ENCODE measurements at places on chromosomes 3 and 15.

DNA sequence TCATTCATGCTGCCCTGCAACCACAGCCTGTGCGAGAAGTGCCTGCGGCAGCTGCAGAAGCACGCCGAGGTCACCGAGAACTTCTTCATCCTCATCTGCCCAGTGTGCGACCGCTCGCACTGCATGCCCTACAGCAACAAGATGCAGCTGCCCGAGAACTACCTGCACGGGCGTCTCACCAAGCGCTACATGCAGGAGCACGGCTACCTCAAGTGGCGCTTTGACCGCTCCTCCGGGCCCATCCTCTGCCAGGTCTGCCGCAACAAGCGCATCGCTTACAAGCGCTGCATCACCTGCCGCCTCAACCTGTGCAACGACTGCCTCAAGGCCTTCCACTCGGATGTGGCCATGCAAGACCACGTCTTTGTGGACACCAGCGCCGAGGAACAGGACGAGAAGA is 4.7 kb downstream of the TRIM42 start:
- no peak for DNase-seq

- no peak for DNase-seq
These were observed 903.1 kb downstream of the NSUN3 start for GRCh38 chr3:94965867-94966475.

DNA sequence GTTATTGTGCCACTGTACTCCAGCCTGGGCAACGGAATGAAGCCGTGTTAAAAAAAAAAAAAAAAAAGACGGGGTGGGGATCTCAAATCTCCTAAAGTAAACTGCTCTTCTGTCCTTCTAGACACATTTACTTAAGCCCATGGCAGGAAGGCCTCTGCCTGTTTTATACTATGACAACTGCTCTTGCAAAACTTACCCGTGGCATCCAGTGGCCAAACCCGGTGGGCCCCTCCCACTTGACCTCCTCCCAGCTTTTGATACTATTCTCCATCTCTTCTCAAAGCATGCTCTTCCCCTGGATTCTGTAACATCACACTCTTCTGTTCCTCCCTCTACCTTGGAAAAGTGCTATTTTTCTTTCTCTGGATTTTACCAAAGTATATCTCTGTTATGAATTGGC is 112.2 kb downstream of the RFTN1 start:
- DNase-seq: no peak

- no peak for DNase-seq
These were observed 14.8 kb downstream of the CCNDBP1 start for GRCh38 chr15:43199945-43200488.

GRCh38 chr3:60935709-60936108 is 315.5 kb downstream of the FHIT start:
- peak; percentile 19 for DNase-seq

DNA sequence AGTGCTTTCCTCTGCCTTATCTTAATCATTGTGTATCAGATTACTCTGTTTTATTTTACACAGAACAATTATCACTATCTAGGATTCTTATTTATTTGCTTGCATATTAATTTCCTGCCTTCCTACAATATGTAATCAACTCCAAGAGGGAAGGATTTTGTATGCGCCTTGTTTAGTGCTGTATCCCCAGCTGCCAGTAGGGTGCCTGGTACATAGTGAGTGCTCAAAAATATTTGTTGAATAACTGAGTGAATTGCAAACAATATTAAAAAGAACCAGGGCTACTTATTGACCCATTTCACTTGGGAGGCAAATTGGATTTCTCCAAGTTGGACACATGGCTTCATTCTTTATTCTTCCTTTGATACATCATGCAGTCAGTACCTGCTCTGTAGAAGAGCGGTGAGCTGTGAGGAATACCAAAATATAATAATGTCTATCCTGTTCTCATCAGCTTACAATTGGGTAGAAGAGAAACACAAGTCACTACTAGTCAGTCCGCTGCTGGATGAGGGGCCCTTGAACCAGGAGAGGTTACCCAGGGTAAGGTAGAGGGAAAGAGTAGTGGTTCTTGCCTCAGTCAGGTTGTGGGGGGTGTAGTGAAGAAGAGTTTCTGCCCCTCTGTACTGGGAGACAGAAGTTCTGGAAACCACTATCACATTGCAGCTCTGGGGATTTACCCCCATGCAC is 233.9 kb upstream of the ZBTB20 start:
- no peak for DNase-seq

DNA sequence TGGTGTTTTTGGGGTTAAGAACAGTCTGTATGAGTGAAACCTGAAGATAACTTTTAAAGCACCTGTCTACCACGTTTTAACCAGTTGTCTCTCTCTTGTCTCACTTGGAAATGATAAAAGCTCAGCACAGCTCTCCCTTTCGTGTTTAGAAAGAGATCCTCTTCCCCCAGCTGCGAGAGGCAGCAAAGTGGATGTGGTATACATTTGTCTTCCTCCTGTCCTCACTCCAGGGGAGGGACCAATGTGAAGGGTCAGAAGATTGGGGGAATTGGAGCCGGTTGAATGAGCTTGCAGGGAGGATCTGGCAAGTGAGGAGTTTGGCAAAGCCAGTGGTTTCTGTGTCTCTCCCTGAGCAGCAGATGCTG is 14.6 kb downstream of the SMAD6 start:
- DNase-seq: no peak
